ENCODE measurements at places on chromosomes 12 and 14.

- DNase-seq = no peak
These were observed 479.9 kb upstream of the NOVA1 start for GRCh38 chr14:27077710-27078109.

DNA sequence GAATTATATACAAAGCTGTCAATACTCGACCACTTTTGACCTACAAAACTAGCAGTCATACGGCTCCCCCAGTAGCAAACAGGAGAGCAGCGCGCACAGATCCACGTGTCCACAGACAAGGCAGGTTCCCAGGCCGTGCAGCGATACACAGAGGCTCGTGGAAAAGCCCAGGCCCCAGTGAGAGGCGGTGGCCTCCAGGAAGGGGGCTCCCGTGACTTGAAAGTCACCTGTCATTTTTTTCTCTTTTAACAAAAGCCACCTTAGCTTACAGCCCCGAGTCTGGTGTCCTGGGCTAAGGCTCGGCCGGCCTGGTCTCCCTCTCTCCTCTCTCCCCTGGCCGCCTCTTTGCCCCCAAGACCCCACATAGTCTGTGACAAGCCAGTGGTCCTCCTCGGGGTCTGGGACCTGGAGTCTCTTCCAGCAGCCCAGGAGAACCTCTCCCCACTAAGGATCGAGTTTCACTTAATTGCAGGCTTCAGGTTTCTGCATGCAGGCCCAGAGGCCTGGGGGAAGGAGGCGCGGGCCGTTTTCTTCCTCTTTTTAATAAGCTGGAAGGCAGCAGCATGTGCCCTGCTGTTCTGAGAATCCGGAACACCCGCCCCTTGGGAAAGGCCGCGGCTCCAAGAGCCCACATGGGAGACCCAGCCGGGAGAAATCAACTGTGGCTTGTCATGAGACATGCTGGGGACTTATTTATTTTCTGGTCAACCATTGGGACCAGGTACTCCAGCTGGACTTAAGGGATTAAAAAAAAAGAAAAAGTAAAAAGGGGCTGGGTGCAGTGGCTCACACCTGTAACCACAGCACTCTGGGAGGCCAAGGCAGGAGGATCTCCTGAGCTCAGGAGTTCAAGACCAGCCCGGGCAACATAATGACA, 15.9 kb downstream of the NCOR2 start:
- peak; percentile 45 for DNase-seq

DNA sequence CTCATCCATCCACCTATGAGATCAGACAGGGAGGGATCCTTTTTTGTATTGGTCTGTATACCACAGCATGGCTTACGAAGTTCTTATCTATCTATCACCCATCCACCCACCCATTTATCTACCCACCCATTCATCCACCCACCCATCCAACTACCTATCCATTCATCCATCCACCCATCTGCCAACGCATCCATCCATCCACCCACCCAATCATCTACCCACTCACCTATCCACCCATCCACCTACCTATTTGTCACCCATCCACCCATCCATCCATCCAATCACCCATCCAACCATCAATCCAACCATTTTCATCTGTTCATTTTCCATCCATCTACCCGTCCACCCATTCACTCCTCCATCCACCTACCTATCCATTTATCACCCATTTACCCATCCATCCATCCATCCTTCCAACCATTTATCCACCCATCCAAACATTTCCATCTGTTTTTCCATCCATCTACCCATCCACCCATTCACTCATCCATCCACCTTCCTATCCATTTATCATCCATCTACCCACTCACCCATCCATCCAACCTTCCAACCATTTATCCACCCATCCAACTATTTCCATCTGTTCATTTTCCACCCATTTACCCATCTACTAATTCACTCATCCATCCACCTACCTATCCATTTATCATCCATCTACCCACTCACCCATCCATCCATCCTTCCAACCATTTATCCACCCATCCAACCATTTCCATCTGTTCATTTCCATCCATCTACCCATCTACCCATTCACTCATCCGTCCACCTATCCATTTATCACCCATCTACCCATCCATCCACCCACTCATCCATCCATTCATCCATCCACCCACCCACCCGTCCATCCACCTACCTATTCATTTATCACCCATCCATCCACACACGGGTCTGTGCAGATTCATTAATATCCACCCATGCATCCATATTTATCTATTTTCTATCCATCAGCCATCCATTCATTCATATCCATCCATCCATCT, 13.3 kb downstream of the SDS start:
- DNase-seq = no peak

- DNase-seq = peak; percentile 71
These were observed 7.3 kb upstream of the FIGNL2 start for GRCh38 chr12:51855586-51856428.

DNA sequence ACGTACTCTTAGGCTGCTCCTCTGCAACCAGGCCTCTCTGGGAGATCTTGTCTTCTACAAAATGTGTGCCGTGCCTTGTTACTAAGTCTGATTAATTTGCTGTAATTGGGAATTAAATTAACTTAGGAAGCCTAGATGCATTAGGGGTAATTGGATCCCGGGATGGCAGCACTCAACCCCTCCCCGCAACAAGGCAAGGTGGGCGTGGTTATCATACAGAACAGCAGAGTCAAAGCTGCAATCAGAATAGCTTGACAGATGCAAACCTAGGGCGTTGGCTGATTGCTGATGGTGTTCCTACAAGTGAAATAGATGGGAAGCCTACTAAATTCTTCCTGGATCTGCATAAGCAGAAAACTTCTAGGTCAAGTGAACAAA, 34.5 kb upstream of the NFYB start:
- DNase-seq = no peak

DNA sequence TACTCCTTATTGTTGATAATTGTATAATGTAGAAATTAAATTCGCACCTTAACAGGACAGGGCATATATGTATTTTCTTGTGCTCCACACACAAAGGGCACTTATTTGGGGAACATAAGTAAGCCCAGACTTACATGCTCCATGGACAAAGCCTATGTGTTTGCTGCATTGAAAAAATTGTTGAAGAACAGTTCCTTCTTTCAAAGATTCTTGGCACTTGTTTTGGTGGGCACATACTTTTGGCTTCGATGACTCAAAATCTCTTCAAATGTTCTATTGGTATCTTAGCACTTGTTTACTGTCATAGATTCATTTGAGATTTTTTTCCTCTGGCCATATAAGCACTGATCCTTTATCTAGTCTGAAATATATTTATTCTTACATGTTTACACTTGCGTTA, 1.4 kb upstream of the MAP4K5 start:
- no peak for DNase-seq

GRCh38 chr12:65016881-65017650, 104.0 kb downstream of the WIF1 start:
- no peak for DNase-seq

- no peak for DNase-seq
These were observed 64.1 kb upstream of the JDP2 start for GRCh38 chr14:75363570-75364227.

DNA sequence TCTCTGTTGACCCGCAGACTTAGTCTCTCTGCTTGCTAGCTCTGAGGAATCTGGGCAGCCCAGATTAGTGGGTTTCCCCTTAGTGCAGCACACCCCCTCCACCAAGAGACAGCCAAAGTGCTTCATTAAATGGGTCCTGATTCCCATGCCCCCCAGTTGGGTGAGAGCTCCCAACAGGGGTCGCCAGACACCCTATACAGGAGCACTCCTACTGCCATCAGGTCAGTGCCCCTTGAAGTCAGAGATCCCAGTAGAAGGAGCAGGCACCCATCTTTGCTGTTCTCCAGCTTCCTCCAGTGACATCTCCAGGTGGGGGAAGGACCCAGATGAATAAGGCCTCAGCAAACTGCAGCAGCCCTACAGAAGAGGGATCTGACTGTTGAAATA, 36.7 kb upstream of the C14orf132 start:
- no peak for DNase-seq

- DNase-seq = no peak
These were observed 16.2 kb upstream of the SERPINA1 start for GRCh38 chr14:94404561-94404960.

- DNase-seq = no peak
These were observed 7.2 kb downstream of the CARMIL3 start for GRCh38 chr14:24058951-24059475.

DNA sequence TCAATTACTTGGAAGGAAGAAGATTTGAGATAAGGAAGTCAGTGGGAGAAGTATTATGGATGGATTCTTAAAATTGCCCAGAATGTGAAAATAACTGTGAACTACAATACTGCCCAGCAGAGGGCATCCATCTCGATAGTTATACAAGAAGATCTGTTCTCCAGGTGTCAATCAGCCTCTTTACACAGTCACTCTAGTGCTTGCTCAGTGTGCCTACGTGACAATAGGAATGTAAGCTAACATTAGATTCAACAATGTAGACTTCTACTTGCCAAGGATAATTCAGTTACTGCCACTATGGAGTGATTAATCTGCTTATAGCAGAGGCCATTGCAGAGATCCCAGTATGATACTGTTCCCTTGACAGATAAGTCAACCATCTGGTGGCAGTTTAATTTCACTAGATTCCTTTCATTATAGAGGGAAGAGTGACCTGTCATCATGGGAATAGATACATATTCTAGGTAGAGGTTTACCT, 10.6 kb upstream of the MAP4K5 start:
- peak; percentile 59 for DNase-seq

DNA sequence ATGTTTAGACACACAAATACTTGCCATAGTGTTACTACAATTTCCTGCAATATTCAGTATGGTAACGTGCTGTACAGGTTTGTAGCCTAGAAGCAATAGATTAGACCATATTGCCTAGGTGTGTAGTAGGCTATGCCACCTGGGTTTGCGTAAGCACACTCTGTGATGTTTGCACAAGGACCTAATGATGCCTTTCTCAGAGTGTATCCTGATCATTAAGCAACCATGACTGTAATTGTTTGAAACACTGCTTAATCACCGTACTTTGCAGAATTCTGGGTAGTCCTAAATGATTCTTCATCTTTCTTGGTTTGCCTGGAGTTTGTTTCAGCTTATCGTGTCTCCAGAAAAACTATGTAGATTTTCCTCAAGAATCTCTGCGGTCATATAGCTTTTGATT, 11.2 kb upstream of the TCP11L2 start:
- no peak for DNase-seq

- no peak for DNase-seq
These were observed 78.9 kb downstream of the EMP1 start for GRCh38 chr12:13275241-13276085.

DNA sequence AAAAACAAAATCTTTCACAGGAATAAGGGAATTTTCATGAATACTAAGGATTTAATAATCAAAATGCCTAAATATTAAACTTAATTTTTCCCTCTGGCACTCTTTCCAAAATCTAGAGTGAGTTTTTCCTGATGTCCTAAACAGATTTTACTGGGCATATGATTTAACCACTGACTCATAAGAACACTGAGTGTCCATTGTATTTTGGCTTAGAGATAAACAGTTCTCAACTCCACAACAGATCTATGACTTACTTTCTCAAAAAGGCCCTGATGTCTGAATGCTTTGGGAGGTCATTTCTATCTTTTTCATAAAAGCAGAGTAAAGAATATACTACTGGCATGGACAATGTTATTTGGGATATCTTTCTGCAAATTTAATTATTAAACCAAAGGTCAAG, 15.0 kb downstream of the TMBIM4 start:
- DNase-seq = no peak

- no peak for DNase-seq
These were observed 11.6 kb upstream of the FAM177A1 start for GRCh38 chr14:35034440-35034833.

GRCh38 chr14:79842270-79842669, 369.0 kb downstream of the DIO2 start:
- peak; percentile 62 for DNase-seq

- no peak for DNase-seq
These were observed 107.1 kb downstream of the PAX9 start for GRCh38 chr14:36768638-36769337.

GRCh38 chr12:119634743-119635142, 33.2 kb upstream of the PRKAB1 start:
- no peak for DNase-seq

DNA sequence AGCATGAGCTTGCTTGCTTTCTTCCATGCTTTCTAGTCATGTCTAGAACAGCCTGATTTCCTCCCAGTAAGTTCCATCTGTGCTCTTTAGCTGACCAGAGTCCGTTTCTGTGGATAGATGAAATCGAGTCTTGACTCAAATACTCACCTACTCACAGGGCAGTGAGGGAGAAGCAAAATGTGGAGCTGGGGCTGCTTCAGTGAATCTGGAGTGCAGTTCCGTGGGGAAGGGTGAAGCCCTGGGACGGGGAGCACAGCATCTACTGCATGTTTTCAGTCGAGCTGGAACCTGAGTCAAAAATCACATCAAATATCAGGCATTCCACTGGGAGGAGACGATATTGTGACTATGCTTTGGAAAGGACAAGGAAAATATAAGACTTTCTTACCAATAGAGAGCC, 70.3 kb upstream of the PRMT8 start:
- no peak for DNase-seq

- no peak for DNase-seq
These were observed 27.7 kb upstream of the PEX5 start for GRCh38 chr12:7161811-7162210.

DNA sequence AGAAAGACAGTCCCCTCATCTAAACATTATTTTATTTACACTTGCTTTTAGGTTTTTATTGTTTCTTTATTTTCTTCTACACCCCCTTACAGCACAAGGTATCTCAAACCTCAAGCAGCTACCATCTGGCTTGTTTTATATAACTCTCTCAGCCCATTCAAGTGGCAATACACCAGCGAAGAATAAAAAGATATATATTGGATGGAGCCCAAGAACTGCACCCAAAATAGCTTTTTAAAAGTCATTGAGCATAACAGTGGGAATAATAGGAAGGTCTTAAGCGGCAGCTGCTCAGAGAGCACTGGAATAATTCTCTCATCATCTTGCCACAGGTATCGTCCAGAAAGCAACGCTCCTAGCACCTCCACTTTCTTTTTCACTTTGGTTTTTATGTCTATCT, 322.5 kb downstream of the SYT1 start:
- no peak for DNase-seq
